ENCODE measurements at places on chromosomes 5 and 9.

DNA sequence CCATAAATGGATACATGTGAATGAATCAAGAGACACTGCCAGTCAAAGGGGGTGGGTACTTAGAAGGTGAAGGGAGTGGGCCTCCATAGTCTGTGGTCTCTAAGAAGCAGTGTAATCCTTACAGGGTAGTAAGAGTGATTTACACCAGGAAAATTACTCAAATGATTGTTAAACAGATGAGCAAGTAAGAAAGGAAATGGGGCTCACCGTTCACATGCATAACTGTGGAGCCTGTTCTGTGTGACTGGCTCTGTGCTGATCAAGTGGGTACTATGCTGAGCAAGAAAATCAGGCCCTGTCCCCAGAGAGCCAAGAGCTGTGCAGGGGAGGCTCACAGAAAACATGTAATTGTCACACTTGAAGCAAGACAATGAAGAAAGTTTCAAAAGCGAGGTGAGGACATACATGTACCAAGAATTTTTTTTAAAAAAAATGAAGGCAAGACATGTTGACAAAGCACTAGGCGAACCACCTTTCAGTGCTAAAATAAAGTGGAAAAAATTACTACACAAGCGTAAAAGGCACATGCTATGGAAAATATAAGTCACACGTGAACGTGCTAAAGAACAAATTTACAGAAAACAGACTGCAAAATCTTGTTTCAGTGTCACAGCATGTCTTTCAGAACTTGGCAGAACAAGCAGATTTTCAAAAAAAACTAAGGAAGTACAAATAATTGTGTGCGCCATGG, 2.5 kb downstream of the BTNL8 start:
- no peak for DNase-seq

GRCh38 chr9:3962496-3962895, 337.4 kb downstream of the GLIS3 start:
- DNase-seq, result no peak

DNA sequence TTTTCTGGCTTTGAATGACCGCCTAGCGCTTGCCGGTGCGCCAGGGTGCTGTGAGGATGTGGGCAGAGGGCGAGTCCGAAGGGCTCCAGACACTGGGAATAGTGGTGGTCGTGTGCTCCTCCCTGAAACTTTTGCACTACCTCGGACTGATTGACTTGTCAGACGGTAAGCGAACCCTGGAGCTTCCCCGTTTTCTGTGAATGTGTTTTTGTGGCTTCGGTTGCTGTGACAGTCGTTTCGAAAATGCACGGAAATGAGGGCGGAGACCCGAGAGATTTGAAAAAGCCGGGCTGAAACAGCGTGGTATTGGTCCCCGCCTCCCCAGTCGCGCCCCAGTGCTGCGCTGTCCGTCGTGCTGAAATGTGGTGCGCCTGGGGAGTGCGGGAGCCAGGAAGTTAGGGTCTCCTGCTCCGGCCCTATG, 102.5 kb upstream of the GABRP start:
- no peak for DNase-seq

GRCh38 chr5:157295247-157295646, 29.3 kb downstream of the CYFIP2 start:
- no peak for DNase-seq

- DNase-seq, result no peak
Measured at GRCh38 chr9:71765693-71766092, 2.6 kb downstream of the CEMIP2 start.

DNA sequence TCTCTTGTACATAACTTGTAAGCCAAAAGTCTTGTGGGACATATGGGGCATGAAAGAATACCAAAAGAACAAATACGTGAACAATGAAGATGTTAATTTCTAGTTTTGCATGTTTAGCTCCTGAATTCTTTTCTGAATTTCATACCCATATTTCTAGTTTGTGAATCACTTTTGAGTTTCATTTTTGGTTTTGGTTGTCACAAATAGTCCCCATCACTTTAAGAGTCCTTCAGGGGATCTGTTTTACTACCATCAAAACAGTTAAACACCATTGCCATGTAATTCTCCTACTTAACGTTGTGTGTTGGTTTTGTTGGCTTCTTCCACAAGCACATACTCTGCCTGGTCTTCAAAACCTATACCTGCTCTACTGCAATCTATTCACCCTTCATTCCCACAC, 27.0 kb downstream of the VCAN start:
- DNase-seq, result no peak

GRCh38 chr9:1759009-1759408, 256.1 kb upstream of the SMARCA2 start:
- DNase-seq, result no peak

DNA sequence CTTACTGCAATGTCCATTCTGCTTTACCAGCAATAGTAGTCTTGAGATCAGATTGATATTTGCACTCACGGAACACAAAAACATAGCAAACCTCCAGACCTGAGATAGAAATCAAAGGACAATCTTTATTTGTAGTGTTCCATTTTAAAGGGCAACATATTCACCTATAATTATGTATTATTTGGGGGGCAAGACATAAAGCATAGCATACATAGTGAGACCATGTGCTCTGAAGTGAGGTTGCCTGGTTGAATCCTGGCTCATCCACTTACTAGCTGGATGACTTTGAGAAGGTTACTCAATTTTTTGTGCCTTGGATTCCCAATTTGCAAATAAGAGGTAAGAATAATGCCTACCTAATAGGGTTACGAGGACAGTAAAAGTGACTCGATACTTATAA, at the start of gene OR1B1:
Gene OR1B1, minus strand, starts transcription at position 101 of the 400 bp plus-strand sequence.
- DNase-seq, result no peak

DNA sequence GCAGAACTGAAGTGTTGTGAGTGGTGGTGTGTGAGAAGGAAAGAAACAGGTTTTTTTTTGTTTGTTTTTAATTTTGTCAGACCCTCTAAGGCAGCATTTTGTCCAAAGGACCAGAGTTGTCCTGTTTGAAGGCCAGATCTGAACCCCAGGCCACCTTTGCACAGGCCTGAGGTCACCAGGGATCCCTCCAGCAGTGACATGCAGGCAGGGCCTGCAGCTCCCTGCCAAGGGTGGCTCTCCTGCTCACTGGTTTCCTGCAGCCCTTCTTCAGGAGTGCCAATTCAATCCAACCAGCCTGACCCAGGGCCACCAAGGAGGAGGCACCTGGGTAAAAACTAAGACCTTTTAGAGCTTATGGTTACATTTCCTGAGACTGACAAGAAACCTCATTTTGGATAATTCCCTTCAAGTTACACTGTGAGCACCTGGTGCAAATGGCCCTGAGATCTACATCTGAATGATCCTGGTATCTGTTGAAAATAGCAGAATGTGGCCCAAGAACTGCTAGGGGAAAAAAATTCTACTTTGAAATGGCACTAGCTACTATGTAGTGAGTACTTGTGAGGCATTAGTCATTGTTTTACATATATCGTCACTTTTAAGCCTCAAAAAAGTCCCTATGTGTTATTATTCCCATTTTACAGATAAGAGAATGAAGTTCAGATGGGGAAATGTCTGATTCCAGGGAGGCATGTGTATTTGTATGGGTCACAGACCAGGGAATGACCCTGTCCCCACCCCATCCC, 33.5 kb upstream of the SMU1 start:
- no peak for DNase-seq

- DNase-seq, result no peak
Measured at GRCh38 chr5:157072508-157072907, 13.6 kb upstream of the HAVCR1 start.

DNA sequence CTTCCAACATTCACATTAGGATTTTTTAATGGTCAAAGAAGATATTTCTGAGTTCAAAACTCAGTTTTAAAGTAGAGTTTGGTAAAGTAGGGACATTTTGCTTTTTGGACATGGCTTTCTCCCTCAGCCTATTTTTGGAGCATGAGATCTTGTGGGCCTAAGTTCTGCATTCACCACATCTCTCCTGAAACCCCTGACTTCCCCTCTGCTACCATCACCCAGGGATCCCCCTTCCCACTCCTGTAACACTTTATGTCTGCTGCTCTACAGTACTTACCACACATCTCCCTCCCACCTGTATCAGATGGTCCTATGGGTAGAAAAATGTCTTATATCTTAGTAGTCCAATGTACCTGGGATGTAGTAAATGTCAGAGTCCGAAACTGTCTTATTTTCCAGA, 48.2 kb upstream of the JAK2 start:
- DNase-seq, result no peak

DNA sequence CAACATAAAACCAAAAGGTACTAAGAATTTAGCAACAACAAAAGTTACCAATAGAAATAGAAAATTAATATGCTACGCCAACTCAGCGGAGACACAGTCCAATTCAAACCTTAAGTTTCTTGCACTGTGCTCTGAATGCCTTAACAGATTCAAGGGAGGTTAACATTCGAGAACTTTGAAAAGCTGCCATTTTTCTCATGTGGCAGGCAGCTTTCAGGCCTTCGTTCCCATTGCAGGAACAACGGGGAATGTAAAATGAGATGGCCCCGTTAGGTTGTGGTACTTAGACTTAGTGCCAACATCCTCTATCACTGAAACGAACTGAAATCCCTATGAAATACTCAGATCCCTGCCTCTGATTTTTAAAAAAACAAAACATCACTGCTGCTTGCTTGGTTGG, 22.4 kb downstream of the FNBP1 start:
- no peak for DNase-seq

- DNase-seq, result no peak
Measured at GRCh38 chr9:113158446-113158845, 7.6 kb downstream of the SLC31A2 start.

- DNase-seq, result no peak
Measured at GRCh38 chr9:130484362-130485072, 39.8 kb downstream of the ASS1 start.

DNA sequence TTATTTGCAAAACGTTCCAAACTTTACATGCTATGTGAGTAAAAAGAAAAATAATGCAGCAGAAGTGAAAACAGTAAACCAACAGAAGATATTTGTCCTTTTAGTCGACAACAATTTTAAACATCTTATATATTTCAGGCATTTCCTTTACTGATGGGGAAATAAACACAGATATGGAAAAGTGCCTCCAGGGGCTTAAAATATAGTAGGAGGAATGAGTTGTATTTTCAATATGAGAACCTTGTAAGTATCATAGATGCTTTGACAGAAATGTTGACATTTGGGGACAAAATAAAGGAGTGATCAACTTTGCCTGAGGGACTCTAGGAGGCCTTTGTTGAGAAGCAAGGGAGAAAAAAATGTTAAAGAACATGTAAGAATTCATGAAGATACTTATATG, 1043.5 kb downstream of the CDH12 start:
- DNase-seq, result no peak

DNA sequence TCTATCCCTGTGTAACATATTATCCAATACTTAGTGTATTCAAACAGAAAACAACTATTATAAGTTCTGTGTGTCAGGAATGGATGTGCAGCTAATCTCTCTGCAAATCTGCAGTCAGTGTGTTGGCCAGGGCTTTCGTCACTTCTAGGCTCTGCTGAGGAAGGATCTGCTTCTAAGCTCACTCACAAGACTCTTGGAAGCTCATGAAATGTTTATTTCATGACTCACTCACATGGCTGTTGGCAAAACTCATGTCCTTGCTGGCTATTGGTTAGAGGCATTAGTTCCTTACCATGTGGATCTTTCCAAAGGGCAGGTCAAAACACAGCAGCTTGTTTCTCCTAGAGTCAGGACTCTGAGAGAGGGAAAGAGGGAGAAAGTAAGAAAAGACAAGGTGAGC, 367.4 kb upstream of the SMARCA2 start:
- DNase-seq, result no peak

DNA sequence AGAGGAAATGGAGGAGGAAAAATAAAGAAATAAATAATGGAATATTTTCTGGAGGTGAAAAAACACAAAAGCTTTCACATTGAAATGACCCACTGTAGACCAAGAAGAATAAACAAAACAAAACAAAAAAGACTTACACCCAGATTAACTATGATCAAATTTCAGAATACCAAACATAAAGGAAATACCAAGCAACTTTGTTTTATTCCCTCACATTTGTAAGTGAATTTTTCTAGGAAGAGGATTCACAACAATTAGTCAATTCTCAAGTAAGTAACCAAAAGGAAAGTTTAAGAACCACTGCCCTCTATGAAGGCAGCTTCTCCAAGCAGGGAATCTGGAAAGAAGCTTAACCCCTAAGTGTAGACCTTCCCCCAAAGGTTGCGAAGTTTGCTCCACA, 29.6 kb upstream of the B4GALT1 start:
- DNase-seq, result no peak

DNA sequence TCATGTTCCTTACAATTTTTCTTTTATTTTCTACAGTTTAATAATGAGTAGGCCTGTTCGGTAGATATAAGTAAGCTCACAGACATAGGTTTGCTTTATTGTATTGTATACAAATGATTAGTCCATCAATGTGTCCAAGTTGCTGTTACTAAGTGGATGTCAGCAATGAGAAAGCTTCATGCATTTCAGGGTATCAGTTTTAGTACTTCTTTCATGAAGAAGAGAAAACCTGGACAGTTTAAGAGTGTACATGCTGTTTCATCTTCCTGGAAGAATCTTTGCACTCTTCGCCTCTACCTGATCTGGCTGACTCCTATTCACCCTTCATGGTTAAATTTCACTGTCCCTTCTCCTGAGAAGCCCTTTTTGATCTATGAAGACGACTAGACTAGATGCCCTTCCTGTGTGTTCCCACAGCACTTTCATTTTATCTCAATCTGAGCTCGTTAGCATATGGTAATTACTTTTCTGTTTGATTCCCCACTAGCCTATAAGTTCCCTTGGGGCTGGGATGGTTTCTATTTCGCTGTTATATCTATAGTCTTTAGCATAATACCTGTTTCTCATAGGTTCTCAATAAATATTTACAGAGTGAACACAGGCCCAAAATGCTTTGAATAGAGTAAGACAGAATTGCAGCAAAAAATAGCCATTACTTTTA, 70.7 kb downstream of the CETN3 start:
- no peak for DNase-seq

GRCh38 chr5:15425766-15426165, 74.2 kb upstream of the FBXL7 start:
- DNase-seq, result no peak

DNA sequence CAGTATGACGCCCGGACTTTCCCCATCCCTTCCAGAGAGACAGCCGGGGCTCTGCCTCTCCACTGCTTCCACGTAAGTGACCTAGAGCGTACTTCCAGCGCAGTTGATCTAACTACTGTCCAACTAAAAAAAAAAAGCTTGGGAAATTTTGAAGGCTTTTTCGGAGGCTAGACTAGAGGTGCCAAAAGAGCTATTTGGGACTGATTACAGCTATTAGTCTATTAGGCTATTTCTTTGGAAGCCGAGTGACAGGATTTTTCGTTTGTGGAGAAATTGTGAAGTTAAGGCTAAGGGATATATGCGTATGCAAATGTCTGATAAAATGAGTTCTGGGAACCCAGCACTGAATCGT, 1.5 kb downstream of the CCNO start:
- no peak for DNase-seq

- peak; percentile 53 for DNase-seq
Measured at GRCh38 chr5:14201325-14202045, 58.3 kb downstream of the TRIO start.

Data from pulmonary artery endothelial cell (primary cell).